ENCODE measurements at places on chromosomes 11 and 22.

- DNase-seq, result no peak
Measured at GRCh38 chr11:123451183-123451781, 21.2 kb downstream of the GRAMD1B start.

- peak; percentile 83 for DNase-seq
Measured at GRCh38 chr22:45638834-45639746, 32.5 kb upstream of the ATXN10 start.

- peak; percentile 34 for DNase-seq
Measured at GRCh38 chr11:74570266-74571061, 21.9 kb upstream of the POLD3 start.

DNA sequence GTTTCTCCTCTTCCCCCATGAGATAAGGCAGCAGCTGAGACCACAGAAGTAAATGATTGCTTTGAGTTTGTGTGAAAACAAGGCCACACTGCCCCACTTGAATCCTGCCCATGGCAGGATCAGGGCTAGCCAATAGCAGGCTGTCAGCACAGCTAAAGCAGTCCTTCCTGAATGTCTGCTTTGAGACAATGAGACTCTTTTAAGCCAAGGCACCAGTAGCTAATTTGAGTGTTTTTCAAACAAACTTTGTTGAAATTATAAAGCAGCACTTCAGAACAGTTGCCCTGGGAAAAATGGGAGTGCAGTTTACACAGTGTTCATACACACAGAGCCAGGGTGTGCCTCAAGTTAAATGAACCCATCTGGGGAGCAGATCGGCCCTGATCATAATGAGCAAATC, 103.5 kb upstream of the OR5AK2 start:
- no peak for DNase-seq

DNA sequence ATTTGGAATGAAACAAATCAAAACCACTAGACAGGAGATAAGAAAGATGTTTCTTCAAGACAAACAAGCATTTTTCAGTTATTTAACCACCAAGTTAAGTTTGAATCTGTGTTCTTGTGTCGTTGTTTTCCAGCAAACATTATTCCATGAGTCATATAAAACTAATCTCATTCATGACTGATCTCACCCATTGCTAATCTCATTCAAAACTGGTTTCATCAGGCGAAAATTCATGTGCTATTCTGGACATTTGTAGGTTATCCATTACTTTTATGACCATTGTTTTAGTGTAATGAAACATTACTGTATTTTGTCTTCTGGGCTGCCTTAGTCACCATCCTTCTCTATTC, 221.8 kb downstream of the DDX10 start:
- no peak for DNase-seq

Data from DMS79 (cell line).